ENCODE measurements at places on chromosomes 3 and 15.
A peak's percentile ranks its signal among the peaks of the same experiment; 100 is the strongest.

GRCh38 chr15:49145651-49146609 lies 9.5 kb downstream of the COPS2 start:
- peak; percentile 69 for DNase-seq

GRCh38 chr3:186540835-186541226 lies 3.3 kb downstream of the CRYGS start:
- no peak for DNase-seq

DNA sequence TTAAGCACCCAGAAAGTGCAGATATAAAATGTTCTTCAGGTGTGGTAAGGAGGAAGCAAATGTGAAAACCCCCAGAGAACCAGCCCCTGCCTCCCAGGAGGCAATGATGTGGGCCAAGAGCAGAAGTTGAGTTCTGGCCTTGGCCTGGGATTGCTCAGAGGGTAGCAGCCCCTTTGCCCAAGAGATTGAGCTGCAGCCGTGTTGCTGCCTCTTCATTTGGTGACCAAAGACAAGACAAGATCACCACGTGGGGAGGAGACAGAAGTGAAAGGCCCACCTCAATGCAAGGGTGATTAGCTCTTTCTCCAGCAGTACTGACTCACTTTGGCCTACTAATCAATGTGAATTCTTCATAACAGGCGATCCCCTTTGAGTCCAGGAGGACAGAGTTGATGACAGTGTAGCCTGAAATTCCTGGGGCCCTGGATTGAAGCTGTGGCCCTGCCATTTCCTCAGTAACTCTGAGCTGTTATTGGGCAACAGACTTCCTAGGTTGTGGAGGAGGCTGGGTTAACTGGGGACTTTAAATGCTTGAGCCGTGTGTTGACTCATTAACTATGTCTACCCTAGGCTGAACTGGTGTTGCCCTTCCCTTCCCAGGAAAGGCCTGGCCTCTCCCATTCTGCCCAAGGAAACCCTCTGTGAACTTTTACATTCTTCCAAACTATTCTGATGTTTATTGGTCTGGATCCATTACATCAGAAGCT lies 86.5 kb downstream of the ST6GAL1 start:
- DNase-seq, result no peak

DNA sequence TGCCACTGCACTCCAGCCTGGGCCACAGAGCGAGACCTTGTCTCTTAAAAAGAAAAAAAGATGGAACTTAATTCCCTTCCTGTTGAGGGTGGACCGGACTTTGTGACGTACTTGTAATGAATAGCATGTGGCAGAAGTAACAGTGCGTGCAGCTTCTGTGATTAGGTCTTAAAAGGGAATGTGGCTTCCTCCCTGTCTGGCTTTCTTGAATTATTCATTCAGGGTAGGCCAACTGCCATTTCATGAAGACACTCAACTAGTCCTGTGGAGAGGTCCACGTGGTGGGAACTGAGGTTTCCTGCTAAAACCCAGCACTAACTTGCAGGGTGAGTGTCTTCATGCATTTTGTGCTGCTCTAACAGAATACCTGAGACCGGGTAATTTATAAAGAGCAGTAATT lies 98.9 kb upstream of the PIAS1 start:
- DNase-seq, result no peak

DNA sequence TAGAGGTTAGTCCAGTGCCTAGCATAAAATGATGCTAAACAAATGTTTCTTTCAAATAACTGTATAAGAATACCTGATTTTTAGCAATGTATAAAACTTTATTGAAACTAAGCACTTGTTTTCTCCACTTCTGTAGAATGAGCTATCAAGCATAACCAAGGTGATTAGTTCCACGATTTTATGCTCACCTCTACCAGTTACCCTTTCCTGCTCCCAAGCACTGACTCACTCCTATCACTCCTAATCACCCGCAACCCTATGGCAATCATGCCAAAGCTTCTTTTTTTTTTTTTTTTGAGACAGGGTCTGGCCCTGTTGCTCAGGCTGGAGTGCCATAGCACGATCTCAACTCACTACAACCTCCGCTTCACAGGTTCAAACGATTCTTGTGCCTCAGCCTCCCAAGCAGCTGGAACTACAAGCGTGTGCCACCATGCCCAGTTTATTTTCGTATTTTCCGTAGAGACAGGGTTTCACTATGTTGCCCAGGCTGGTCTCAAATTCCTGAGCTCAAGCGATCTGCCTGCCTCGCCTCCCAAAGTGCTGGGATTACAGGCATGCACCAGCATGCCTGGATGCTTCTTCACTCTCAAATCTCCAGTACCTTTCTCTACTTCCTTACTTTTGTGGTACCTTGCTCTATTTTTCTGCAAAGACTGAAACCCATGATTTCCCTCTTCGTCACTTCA lies 3.9 kb downstream of the HSPBAP1 start:
- no peak for DNase-seq

GRCh38 chr3:23096041-23096440 lies 107.1 kb upstream of the UBE2E2 start:
- DNase-seq, result no peak

DNA sequence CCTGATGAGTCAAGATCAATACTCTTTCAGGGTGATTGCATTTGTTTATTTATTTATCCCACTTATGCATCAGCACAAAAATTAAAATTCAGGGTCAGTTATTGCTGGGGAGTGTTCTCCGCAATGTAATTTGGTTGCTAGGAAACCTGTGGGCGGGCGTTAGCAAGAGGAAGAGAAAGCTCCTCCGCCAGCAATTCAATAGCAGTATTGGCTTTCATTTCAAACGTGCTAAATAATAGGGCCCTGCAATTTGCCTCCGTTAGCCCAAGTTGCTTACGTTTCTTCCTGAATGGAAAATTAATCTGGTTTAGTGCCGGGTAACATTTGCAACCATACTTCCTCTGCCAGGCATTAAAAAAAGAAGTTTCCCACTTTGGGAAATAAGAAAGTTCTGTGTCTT lies 35.5 kb upstream of the PLCL2 start:
- peak; percentile 56 for DNase-seq

DNA sequence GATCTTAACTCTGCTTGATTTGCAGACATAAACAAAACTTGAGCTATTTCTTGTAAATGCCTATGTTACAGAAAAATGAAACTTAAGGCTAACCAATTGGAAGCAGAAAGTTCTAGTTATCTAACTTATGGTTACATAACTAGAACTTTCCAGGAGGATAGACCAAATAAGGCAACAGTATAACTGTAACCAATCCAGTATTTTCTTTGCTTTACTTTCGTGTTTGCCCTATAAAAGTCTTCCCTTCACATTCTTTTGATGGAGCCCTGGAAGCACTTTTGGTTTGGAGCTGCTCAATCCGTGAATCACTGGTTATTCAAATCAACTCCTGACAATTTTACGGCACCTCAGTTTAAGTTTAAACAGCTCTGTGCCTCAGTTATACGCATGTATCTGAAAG lies 164.6 kb downstream of the SUCLG2 start:
- DNase-seq, result no peak

GRCh38 chr15:92130906-92131305 lies 262.8 kb upstream of the ST8SIA2 start:
- no peak for DNase-seq

- no peak for DNase-seq
Measured at GRCh38 chr3:73813291-73813690, 188.6 kb upstream of the PDZRN3 start.

DNA sequence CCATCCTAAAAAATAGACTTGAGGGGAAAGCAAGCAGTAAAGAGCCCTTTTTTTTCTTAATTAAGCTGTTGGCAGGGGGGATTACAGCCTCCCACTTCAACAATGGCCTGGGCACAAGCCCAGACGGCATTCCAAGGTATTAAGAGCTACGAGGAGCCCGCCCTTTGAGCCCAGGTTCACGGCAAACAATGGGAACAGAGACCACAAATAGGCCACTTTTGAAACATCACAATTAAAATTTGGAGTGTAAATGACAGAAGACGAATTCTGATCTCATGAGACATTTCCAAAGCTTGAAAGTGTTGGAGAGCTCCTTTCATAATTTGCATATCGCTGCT lies 8.9 kb downstream of the CHSY1 start:
- DNase-seq, result no peak

- DNase-seq, result no peak
Measured at GRCh38 chr3:30245858-30246622, 360.4 kb upstream of the TGFBR2 start.

- DNase-seq, result no peak
Measured at GRCh38 chr3:191066669-191067068, 132.4 kb upstream of the OSTN start.

- no peak for DNase-seq
Measured at GRCh38 chr3:168250415-168250861, 154.7 kb upstream of the GOLIM4 start.

GRCh38 chr3:17354341-17354740 lies 388.1 kb downstream of the TBC1D5 start:
- DNase-seq, result no peak

GRCh38 chr15:76060118-76060989 lies 569 bp downstream of the TMEM266 start:
- no peak for DNase-seq

DNA sequence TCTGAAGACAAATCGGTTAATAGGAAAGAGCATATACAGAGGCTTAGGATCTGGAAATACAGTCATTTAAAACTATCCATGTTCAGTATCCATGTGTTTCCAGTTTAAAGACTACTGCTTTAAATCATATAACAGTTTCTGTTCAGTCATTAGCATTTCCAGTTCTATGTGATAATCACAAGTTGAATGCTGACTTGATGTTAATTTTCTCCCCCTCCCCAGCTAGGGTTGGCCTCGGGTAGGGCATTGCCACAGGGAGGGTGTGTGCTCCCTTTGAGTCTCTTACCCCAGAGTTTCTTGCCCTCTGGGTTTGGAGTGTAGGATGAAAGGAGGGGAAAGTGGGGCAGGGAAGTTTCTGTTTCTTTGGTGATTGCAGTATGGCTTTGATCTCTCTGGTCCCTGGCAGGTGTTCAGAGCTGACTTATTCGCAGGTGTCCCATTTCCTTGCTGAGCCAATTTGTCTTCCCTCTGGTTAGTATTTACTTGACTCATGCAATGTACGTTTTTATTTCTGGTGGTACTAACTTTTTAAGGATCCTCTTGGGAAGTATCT lies 86.3 kb downstream of the SH3GL3 start:
- no peak for DNase-seq

- peak; percentile 72 for DNase-seq
Measured at GRCh38 chr3:49173116-49173791, 1.9 kb downstream of the KLHDC8B start.

DNA sequence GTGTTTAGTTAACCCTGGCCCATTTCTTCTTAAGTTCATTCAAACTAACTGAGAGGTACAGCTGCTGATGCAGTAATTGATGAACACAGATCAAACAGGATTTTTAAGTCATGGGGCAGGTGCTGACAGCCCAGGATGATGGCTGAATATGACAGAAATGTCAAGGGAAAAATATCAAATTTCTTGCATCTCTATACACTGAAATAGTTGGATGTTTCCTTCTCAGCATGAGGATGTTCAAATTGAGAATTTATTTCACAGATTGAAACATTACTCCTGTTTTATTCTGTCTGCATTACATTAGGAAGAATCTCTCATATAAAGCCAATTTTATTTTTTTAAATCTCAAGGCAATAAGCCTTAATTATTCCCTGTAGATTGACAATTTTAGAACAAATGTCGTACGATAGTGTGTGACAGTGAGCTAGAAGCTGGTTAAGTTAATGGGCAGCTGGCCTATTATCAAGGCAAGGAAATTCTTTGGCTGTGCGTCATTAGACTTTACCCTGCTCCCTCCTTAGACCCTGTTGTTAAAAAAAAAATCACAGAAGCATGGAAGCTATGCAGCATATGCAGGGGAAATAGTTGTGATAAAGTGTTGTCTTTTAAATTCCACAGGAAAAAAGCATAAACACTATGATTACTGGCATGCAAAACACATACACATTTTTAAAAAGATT lies 183.8 kb upstream of the KCNMB2 start:
- DNase-seq, result no peak

- peak; percentile 27 for DNase-seq
Measured at GRCh38 chr15:40511472-40512133, 40.8 kb downstream of the CHST14 start.

DNA sequence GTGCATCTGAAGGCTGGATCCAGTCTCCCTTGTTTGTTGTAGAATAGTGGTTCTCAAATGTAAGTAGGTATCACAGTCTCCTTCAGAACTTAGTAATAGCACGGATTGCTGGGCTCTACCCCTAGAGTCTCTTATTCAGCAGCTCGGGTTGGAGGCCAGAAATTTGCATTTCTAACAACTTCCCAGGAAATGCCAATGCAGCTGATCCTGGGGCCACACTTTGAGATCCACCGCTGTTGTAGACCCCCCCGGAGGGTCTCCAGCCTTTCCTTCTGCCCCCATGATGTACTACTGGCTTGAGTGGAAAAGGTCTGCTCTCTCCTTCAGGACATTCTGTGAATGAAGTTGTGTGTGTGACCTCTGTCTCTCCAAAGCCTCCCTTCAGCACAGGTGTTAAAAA lies 153.8 kb upstream of the CTNNB1 start:
- no peak for DNase-seq
